CD4-positive, alpha-beta T cell treated with Interleukin-12 subunit alpha and Interleukin-12 subunit beta, for 1 hour (primary cell): ENCODE measurements at places on chromosomes 2 and 18.

GRCh38 chr18:62566199-62566598 lies 43.4 kb downstream of the ZCCHC2 start:
- DNase-seq = peak; percentile 19

DNA sequence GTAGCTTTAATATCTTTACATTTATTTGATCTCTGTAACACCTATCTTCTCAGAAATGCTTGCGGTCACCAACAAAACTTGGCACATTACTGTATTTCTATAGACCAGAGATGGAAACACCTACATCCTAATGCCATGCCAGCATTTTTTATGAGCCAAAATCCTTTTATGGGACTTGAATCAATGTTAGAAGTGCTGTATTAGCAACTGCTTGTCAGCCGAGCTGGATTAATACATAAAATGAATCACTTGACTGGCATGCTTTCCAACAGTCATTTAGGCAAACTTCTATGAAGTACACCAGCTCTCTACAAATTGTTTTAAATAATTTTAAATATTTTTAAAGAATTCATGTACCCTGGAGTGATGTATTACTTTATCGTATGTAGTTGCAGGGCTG lies 272.9 kb upstream of the NRP2 start:
- DNase-seq = no peak

GRCh38 chr2:54392555-54393324 lies 63.4 kb upstream of the SPTBN1 start:
- no peak for DNase-seq

DNA sequence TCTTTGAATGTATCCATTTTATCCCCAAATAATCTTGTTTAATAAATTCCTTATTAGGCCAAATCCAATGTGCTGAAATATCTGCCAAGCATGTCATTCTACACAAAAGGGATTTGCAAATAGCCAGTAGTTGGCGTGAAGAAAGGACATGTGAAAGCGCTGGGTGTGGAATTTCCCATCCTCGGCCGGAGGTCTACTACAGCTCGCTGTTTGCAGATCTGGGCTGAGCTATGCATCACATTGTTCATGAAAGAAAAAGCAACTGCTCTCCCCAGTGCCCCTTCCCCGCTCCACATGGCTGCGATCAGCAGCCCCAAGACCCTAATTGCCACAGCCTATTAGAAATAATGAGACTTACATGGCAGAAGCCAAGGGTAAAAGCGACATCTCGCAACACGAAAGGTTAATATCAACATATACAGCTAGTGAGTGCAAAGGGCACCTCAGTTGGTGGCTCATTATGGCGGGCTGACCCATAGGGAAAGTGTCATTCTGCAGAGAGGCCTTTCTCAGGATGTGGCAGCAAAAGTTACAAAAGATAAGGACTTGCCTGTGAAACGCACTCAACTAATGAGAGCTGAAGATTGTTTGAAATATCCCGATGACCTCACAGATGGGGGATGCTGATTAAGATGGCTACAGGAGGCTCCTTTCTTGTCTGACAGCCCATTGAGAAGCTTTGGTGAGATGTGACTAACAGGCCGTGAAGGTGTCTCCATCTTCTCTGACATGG lies 126.9 kb upstream of the CYP1B1 start:
- DNase-seq = no peak

DNA sequence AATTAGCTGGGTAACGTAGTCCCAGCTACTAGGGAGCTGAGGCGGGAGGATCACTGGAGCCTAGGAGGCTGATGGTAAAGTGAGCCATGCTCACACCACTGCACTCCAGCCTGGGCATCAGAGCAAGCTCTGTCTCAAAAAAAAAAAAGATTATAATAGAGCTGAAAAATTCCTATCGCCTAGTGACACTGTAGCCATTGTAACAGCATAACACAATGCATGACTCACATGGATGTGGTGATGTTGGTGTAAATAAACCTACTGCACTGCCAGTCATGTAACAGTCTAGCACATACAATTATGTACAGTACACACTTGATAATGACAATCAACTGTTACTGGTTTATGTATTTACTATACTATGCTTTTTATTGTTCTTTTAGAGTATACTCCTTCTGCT lies 39.6 kb downstream of the MGAT4A start:
- DNase-seq = peak; percentile 25

DNA sequence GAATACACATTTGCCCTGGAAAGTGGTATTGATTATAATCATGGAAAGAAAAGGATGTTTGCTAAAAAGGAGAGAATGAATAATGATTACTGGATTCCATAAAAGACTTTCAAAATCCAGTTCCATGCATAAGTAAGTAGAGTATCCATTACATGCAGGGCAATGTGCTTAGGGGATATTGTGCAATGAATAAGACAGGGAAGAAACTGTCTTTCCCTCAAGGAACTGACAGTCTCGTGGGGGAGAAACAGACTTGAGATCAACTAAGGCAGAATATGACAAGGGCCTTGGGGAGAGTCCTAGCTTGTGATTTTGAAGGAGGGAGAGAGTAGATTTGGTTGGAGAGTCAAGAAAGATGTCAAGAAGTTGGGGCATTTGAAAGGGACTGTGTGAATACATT lies 130.6 kb downstream of the SPP2 start:
- DNase-seq = no peak

- DNase-seq = no peak
These were observed 49.1 kb upstream of the IGFBP2 start for GRCh38 chr2:216584112-216584511.

GRCh38 chr2:211347328-211347727 lies 790.9 kb downstream of the CPS1 start:
- DNase-seq = no peak

GRCh38 chr18:45169610-45170009 lies 445.7 kb upstream of the SLC14A2 start:
- DNase-seq = no peak

GRCh38 chr2:17056236-17056635 lies 390.6 kb upstream of the CYRIA start:
- no peak for DNase-seq
